ENCODE measurements at places on chromosomes 13 and 19.

DNA sequence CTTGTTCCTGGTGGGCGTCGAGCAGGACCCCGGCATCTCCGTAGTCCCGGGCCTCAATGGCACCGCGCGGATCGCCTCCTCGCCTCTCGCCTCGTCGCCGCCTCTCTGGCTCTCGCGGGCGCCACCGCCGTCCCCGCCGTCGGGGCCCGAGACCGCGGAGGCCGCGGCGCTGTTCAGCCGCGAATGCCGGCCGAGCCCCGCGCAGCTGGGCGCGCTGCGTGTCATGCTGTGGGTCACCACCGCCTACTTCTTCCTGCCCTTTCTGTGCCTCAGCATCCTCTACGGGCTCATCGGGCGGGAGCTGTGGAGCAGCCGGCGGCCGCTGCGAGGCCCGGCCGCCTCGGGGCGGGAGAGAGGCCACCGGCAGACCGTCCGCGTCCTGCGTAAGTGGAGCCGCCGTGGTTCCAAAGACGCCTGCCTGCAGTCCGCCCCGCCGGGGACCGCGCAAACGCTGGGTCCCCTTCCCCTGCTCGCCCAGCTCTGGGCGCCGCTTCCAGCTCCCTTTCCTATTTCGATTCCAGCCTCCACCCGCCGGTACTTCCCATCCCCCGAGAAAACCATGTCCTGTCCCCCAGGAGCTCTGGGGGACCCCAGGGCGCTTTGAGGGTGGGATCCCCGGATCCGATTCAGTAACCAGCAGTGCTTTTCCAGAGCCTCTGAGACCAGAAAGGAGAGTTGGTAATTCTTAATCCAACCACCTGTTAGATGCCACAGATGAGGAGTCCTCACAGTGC is 885 bp downstream of the MLNR start:
- DNase-seq: no peak

- DNase-seq: no peak
Measured at GRCh38 chr13:89726690-89727435, 1620.6 kb upstream of the MIR17HG start.

GRCh38 chr13:112231451-112232083 is 144.6 kb upstream of the SPACA7 start:
- peak; percentile 46 for DNase-seq

DNA sequence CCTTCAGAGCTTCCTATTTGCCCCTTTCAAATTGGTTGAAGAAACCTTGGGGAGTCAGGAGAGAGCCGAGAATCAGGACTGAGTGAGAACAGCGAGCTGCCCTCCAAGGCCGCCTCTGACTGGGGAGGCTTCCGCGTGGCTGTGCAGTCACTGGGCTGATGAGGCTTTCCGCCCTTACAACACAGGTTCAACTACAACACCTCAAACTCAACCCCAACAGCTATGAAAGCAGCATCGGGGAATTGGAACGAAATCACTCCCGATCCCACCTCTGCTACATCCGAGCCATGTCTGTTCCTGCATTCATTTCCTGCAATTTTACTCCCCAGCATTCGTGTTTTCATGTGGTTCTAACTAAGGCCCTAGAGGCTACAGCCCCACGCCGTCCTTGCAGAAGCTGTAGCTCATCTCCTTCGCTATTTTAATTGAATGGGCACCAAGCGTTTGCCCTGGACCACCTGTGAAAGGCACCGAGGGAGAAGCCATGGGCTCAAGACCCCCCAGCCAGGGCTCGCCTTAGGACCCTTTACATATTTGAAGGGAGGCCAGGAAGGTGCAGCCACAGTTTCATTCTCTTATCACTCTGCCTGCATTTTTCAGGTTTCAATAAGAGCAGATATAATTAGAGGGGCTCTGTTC is 12.3 kb upstream of the RASA3 start:
- no peak for DNase-seq

DNA sequence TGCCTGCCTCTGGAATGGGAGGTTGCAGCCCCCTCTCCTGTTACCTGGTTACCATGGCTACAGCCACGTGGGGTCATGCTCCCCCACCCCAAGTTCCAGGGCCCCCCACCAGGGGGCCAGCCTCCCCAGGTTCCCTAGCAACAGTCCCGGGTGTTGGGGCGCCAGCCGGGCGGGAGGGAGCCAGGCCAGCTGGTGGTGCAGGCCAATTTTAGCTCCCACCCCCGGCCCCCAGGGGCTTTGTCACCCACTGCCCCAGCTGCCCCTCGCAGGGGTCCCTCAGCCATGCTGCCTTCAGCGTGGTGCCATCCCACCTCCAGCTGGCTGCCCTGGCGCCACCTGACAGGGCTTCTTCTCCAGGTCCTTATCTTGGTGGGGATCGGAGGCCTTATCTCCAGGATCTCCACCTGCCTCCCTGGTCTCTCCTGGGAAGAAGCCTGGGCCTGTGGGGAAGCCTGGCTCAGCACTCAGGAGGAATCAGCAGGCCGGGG is 3.0 kb downstream of the MARK4 start:
- DNase-seq: no peak

- DNase-seq: no peak
Measured at GRCh38 chr19:51687791-51688670, 5.1 kb upstream of the SPACA6 start.

GRCh38 chr13:97133955-97134354 is 88.2 kb upstream of the MBNL2 start:
- DNase-seq: no peak

DNA sequence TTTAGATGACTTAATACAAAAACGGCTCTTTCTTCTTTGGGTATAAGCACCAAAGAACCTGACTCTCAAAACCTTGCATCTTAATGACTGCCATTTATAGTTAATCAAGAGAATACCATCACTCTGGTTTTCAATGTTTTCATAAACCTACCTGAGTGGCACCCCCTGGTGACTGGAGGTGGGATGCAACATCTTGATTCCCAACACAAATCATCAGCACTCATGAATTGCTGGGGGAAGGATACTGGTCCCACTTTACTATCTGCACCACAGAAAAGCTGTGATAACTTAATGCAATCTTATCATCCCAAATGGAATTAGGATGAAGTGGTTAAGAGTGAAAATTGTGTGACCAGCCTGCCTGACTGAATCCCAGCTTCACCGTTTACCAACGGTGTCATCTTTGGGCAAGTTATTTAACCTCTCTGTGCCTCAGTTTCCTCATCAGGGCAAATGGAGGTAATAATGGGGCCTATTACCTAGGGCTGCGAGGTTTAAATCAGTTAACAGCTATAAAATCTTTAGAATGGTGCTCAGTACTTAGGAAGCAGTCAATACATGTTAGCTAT is 366.4 kb downstream of the KLF12 start:
- DNase-seq: no peak

DNA sequence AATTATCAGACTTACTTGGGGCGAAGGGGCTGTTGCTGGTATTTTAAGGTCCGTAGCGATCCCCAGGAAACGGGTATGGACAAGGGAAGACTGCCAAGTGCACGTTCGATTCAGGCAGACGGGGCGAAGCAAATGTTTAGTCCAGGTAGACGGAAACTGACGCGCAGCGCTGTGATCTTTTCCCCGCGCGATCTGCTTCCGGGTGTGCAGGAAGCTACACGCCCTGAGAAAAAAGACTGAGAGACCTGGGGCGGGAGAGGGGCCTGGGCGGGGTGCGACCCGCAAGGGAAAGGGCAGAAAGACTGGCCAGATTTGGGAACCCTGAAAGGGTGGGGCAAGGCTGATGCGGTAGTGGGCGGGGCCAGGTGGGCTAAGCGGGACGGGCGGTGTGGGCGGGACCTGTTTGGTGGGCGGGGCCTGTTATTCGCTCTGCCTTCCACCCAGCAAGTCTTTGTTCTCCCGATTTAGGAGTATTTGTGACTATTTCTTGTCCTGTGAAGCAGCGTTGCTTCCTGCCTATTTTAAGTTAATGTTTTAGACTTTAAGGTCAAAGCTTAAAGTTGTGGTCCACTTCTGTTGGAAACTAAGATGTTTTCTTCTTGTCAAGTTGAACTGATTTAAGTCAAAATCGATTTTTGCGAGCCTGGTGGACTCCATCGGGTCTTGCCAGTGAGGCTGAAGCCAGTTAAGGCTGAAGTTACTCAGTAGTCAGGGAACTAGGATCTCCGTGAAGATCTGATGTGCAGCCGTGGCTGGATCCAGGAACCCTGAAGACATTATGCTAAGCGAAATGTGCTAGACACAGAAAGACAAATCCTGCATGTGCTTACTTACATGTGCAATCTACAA is at the start of gene ZNF836:
Gene ZNF836, minus strand, starts transcription at position 301 of the 849 bp plus-strand sequence. CDS start 3,549 bp downstream, outside the sequence.
- DNase-seq: peak; percentile 89

DNA sequence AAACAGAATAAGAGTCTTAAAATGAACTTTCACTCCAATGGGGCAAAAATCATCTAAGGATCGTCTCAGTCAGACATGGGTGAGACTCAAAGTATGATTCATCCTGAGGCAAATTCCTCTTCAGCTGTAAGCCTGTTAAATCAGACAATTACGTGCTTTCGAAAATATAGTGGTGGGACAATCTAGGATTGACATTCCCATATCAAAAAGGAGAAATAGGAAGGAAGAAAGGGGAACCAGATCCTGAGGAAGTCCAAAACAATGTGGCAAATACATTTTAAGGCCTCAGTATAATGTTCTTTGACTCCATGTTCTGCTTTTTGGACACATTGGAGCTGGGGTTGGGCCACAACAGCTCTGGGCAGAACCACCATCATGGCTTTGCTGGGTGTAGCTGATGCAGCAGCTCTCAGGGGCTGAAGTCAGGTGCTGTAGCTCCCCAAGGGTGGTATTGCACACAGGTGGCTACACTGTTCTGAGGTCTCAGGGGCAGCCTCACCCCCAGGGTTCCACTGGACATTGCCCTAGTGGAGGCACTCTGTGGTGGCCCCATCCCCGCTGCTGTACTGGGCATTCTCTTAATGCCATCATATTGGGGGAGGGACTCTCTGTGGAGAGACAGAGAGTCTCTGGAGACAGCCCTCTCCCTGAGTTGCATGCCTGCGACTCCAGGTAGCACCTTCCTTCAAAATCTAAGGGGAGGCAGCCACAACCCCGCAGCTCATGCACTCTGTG is 5.7 kb upstream of the FPR3 start:
- no peak for DNase-seq

DNA sequence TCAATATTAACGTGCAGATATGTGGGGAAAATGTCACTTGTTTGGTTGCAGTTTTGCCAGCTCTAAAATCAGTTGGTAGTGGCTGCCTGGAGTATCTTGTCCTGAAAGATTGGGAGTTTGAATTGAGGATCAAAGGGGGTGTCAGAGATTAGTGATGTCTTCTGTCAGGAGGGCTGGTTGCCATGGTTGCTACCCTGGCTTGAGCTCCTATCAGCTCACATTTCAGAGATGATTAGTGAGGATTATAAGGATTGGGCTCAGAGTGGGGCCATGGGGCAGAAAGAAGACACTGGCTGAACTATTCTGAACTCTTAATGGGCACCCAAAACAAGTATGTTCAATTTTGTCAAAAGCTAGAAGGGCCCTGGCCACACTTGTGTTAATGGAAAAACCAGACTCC is 95.5 kb upstream of the RNF113B start:
- no peak for DNase-seq

DNA sequence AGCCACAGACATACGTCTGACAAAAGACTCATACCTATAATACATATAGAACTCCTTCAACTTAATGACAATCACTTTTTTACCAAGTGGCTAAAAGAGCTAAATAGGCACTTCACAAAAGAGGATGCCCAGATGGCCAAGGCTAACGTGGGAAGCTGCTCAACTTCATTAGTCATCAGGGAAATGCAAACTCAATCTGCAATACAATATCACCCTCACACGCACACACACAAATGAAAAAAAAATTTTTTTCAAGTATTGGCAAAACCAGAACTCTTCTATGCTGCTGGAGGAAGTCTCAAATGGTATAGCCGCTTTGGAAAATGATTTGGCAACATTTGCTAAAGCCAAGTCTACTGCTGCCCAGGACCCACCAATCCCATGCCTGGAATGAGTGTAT is 14.6 kb upstream of the DNMT1 start:
- DNase-seq: no peak

DNA sequence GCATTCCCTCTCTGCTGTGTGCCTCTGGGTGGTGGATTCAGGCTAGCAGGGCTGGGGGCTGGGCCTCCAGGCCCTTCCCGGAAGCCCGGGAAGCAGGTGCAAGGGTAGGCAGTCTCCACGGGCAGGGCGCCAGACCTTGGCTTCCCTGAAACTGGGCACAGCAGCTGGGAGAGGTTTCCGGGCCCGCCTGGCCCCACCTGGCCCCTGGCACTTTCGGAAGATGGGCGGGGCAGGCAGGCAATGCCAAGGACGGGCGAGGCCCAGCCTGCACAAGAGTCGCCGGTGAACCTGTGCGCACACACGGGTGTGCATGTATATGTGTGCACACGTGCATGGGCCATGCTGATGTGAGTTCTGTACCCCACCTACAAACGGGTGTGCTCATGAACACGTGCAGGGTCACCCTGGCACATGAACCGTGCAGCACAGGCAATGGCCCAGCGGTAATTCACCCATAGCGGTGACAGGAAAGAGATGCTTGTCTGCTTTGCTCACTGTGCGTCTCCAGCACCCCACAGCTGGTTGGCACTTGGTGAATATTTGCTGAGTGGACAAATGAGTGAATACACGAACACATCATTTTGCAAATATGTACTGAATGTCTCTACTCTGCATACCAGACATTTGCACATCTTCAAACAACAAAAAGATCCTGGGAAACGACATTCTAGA is 15.3 kb downstream of the GADD45B start:
- DNase-seq: no peak

GRCh38 chr19:884420-885211 is 8.4 kb downstream of the MED16 start:
- no peak for DNase-seq

DNA sequence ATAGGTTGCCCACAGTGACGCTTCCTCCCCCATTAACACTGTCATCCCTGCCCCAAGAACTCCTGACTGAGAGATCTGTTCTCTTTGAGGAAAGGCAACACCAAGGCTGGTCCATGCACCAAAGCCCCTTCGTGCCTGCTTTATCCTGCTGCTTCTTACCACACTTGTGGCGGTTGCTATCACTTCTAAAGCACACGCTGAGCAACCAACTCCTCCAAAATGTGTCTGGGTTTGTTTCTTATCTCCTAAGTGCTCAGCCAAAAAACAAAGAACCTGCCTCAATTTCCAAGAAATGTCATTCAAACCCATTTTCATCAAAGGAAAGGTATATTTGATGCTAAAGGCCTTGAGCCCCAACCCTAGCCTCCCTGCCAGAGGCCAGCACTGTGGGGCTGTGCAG is 14.6 kb downstream of the ATP7B start:
- no peak for DNase-seq

DNA sequence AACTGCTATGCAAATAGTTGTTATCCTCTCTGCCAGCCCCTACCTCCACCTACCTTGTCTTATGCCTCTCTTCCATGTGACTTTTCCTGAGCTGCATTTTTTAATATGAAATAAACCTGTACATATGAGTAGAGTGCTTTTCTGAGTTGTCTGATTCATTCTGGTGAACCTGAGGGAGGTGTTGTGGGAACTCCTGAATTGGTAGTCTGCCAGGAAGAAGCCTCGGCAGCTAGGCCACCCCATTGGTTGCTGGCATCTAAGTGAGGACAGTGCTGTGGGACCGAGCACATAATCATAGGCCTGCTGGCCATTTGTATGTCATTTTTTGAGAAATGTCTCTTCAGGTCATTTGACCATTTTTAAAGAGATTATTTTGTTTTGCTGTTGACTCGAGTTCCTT is 1146.8 kb downstream of the UQCRFS1 start:
- DNase-seq: no peak

- DNase-seq: no peak
Measured at GRCh38 chr19:40365010-40365409, 16.5 kb downstream of the PLD3 start.
